ENCODE measurements at places on chromosomes 11 and 22.

- no peak for DNase-seq
Observed at GRCh38 chr22:19918332-19919106, 23.1 kb upstream of the COMT start.

DNA sequence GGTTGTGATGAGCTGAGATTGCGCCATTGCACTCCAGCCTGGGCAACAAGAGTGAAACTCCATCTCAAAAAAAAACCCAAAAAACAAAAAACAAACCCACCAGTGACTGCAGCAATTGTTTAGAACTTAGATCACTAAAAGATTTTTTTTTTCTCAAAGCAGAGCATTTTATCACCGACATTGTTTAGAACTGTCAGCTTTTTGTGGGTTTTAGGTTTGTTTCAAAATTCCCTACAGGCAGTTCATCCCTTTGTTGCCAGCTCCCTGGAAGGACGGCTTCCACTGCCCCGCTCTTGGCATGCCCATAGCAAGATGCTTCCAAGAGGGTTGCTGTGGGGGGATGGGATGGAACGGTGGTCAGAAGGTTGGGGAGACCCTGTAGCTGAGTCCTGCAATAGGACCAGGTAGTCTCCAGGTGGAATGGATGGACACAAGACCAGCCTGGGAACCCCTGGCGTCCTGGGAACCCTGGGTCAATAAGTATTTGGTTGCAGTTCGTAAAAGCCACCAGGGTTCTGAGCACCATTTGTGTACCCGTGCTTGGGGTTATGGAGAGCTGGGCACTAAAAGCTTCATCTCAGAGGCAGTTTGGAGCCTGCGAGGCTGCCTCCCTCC is 46.7 kb downstream of the TSPAN18 start:
- no peak for DNase-seq

GRCh38 chr22:22714600-22715335 is 70.4 kb downstream of the GGTLC2 start:
- DNase-seq: no peak

- no peak for DNase-seq
Observed at GRCh38 chr11:107699371-107700285, 12.2 kb downstream of the SLN start.

- no peak for DNase-seq
Observed at GRCh38 chr11:6655790-6656583, at the start of gene DCHS1. Gene DCHS1, minus strand, starts transcription at chr11:6655809. Its CDS starts 14,196 bp downstream, at chr11:6641613.

DNA sequence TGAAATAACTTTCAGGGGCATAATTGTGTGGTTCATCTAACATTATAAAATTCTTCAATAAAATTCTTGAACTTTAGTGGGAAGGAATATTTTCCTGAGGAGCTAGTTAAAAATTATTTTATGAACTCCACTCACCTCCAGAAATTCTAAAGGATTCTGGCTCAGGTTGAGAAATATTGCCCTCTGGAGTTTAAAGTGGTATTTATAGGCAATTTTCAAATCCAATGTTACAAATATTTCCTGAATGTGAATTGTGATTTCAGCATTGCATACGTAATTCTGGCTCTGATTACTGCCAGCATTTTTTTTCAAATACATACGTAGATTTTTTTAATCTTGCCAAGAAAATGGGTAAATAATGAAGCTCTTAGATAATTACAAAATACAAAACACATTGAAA is 598.2 kb upstream of the ANO3 start:
- no peak for DNase-seq
